ENCODE measurements at places on chromosomes 3 and 15.

DNA sequence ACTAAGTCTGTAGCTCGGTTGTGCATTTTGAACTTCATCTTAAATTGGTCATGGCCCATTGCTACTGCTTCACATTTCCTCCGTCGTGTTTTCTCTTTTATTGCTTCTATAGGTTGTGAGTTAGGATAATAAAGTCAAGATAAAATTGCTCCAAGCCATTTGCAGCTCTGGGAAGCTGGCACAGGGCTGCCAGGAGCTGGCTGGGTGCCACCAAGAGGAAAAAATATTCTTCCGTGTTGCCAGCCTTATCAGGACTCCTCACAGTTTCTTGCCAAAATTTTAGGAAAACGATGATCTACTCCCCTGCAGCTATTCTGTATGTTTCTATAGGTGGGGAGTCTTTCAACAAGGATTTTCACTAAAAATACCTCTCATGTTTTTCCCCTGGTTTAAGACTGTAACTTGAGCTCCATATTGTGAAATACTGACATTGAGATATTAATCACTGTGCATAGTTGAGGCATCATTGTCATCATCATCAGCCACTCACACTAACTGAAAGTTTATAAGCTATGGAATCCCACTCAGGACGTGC lies 55.4 kb upstream of the PIAS1 start:
- DNase-seq: no peak

DNA sequence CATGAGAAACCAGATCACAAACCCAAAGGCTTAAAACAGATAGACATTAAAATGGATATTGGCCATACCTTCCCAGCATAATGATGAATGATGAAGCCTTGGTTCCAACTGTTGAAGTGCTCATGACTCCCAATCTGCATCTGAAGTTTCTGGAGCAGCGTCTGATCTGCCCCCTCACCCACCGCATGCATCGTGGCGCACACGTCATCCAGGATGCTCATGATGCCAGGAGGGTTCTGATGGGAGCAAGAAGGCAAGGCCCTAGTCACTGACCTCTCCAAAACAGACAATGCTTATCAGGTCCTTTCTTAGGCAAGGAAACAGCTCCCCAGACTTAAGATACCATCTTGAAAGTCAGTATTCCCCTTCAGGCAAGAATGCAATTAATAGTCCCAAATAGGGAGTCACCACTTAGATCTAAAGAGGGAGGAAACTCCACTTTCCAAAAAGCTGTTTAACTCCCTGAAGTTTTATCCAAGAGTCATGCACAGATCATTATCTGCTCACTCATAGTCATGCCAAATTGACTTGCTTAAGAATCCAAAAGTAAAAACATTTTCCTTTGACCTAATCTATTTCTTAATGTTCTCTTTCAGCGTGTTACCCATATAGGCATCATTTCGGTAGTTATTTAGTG lies 2.1 kb downstream of the LDHAL6B start:
- DNase-seq: no peak

DNA sequence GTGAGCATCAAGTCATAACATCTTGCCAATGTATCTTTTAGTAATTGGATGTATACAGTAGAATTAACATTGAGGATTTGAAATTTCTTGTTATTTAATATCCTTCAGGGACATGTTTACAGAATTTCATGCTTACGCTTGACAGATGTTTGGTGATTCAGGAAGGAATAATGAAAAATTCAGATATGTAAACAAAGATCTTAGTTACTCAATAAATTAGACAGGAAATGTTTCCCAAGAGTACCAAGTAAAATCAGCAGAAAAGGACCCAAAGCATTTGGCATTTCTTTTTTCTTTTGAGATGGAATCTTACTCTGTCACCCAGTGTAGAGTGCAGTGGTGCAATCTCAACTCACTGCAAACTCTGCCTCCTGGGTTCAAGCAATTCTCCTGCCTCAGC lies 4.7 kb upstream of the COL6A5 start:
- no peak for DNase-seq

- DNase-seq: no peak
Measured at GRCh38 chr15:68526784-68527183, 52.0 kb upstream of the CORO2B start.

DNA sequence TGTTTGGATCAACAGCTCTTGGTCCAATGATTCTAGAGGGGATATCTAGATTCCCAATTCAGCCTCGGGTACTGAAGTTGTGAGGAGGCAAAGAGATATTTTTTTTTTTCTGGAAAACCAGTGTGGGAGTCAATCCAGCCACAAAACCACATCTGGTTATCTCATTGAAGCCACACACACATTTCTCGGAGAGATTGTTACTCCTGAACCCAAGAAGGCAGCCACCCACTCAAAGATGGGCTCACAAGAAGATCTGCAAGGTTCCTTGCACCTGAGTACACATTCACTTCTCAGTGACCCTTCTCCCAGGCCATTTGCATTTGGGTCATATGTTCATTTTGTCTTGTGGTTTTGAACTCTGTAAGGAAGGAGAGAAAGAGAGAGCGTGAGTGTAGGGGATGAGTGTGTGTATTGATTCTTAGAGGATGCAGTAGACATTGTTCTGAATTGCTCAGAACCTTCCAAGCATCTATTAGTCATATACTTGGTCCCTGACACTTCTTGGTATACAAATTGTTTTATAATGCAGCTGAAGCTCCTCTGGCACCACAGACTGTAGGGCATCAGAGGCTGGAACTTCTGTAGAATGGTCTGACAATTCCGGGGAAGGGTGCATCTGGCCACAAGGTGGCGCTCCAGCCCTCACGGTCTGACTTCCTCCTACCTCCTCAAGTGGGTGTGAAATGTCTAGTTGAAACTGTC lies 39.3 kb upstream of the TRA2B start:
- peak; percentile 87 for DNase-seq

DNA sequence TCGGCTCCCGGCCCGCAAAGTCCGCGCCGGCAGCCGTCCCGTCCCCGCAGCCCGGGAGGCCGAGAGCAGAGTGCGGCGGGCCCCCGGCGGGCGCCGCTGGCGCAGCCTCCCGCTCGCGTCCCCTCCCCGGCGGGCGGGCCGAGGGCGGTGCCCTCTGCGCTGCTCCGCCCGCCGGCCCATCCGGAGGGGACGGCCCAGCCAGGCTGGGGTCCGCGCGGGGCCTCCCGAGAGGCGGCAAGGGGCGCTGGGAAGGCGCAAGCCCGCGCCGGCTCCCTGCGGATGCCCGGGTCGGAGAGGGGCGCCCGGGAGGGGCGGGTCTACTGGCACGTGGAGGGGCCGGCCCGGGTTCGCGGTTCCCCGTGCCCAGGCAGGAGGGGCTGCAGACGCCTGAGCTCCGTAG lies at the start of the genes CLCN2 and POLR2H:
Gene CLCN2, minus strand, starts transcription at position 74 of the 400 bp plus-strand sequence. CDS start 126 bp downstream, outside the sequence.
Gene POLR2H, plus strand, starts transcription at position 179 of the 400 bp plus-strand sequence. CDS start 1,783 bp downstream, outside the sequence.
- peak; percentile 65 for DNase-seq

DNA sequence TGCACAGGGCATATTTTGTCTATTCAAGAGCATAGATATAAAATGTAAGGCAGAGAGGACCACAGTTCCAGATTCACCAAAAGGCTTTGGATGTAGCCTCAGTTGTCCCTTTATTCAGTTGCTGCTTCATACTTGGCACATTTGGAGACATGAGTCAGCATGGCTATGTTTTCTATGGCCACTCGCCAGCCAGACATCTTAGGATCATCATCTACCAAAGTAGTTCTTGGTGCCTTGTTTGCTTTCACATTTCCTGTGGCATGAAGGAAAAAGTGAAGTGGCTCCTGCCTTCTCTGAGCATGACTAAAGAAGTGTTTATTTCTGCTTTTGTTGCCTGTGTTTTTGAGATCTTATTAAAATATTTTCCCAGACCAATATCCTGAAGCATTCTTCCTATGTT lies 7.2 kb downstream of the SUSD5 start:
- peak; percentile 93 for DNase-seq

DNA sequence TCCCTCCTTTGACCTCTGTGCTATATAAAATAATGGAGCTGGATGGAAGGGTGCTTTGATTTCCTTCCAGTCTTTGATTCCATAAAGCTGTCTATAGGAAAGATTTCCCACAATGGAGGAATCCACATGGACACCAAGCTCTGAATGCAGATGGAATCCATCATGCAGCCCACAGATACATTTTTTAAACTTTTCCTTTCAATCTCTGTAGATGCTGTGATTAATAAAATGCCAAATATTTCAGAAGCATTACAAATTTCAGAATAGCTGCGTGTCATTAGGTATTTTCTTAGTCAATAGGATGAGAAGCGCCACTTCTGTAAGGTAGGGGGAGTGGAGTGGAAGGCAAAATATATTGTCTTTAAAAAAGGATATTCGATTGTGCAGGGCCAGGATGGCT lies 489.0 kb downstream of the NTRK3 start:
- DNase-seq: no peak

- DNase-seq: no peak
Measured at GRCh38 chr3:55014081-55014480, 86.2 kb upstream of the LRTM1 start.

- DNase-seq: peak; percentile 74
Measured at GRCh38 chr3:11717768-11718636, 74.3 kb upstream of the VGLL4 start.

DNA sequence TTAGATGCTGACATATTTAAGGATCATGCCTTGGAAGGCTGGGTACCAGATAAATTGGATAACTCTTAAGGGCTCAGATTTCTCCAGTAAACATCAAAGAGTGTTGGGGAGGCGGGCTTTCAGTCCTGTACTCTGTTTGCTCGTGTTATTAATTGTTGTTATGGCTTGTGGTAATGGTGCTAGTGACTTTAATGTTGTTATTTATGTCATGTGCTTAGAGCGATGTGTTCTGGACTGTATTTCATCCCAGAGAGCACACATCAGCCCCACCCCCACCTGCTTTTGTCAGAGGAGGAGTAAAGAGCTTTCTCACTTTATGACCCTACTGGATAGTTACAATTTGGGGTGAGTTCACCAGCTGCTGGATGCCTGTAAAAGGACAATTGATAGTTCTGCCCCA lies 386.3 kb downstream of the EPHB1 start:
- no peak for DNase-seq

DNA sequence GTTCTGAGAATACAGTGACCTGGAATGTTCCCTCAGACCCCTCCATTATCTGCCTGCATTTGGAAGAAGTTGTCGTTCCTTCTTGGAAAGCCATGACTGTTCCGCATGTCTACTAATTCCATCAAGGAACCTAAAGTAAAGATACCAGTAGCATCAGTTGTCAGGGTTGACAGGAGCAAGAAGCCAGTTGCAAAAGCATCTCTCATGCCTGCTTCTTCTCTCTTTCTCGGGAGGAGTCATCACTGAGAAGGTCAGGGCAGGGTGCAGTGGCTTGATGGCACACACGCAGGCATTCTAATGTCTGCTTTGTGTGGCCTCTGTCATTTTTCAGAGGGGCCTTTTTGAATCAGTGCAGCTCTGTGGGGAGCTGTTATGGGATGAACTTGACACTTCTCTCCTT lies 276.6 kb upstream of the TPM1 start:
- DNase-seq: no peak

DNA sequence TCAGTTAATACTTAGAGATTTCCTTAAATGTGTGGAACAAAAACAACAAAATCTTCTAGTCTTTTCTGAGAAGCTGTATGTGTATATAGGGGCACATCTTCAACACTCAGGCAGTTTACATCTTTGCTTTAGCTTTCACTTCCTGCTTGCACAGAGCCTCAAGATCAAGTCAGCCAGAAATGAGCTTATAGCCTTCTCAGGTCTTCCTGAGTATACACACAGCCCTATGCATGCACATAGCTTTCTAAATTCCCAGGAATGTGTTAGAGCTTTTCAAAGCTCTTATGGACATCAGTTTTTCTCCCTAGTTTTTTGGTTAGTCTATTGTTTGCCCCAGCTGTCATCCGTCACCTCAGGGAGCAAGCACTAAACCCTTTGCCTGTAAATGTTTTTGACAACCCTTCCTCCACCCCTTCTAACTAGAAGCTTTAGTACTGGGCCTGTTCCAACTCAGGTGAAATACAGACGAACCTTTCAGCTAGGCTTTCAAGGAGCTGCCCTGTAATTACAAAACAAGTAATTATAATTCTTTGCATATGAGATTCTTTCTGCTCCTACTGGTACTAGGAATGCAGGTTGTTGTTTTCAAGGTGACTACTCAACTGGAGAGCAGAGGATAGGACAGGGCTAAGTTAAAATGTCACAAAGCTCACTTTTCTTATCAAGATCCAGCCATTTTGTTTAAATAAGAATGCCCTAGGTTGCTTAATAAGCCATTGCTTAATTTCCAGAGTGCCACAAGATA lies 22.6 kb upstream of the MTMR10 start:
- peak; percentile 23 for DNase-seq

- no peak for DNase-seq
Measured at GRCh38 chr3:24522146-24522579, 27.5 kb upstream of the THRB start.

DNA sequence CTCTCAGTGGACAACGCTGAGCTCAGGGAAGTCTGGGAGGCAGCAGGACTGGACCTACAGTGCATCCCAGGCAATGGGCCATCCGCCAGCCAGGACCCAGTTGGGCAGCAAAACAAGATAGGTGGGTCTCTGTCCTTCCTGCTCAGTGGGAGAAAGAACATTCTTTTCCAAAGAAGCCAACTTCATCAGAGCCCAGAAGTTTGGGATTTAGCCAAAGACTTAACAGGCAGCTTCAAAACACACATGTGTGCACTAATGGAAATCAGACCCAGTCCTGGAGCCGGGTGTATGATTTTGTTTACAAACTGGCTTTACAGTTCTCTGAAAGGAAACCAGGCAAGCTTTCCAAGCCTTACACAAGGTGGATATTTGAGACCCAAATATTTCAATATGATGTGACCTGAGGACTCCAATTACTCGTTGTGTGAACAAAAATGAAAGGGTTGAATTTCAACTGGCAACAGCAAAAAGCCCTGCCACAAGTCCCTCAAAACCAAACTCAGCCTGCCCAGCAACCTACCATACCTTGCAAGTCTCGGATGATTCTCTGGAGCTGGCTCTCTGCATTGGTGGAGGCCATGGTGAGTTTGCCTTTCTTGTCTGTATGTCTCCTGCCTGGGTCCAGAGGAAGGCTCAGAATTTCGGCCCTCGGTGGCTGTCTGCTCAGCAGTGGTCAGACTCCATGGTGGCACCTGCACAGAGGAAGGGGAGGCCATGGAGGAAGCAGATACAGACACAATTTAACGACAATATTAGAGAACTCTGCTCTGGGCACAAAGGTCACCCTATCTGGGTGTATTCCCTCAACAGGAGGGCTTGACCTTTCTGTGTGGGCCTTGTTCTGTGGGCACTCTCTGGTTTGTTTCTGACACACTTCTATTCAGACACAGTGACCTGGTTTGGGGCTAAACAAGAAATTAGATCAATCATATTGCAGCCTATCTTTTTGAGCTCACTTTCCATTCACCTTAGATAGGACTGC lies 11.0 kb downstream of the FYCO1 start:
- no peak for DNase-seq

GRCh38 chr15:67766968-67767367 lies 58.3 kb upstream of the SKOR1 start:
- DNase-seq: no peak

GRCh38 chr3:27368831-27369607 lies at the start of gene NEK10:
NEK10 (minus strand) TSS chr3:27369383; CDS start chr3:27352882, 16,501 bp downstream.
- peak; percentile 96 for DNase-seq

GRCh38 chr3:135532021-135532420 lies 433.5 kb upstream of the PPP2R3A start:
- DNase-seq: no peak

GRCh38 chr3:1135194-1135593 lies 42.4 kb downstream of the CNTN6 start:
- no peak for DNase-seq

GRCh38 chr3:156898296-156898880 lies 72.2 kb downstream of the LEKR1 start:
- no peak for DNase-seq
